Suppressor macrophage treated with lipopolysaccharide for 4 hours (primary cell): ENCODE measurements at places on chromosomes 2 and 18.

DNA sequence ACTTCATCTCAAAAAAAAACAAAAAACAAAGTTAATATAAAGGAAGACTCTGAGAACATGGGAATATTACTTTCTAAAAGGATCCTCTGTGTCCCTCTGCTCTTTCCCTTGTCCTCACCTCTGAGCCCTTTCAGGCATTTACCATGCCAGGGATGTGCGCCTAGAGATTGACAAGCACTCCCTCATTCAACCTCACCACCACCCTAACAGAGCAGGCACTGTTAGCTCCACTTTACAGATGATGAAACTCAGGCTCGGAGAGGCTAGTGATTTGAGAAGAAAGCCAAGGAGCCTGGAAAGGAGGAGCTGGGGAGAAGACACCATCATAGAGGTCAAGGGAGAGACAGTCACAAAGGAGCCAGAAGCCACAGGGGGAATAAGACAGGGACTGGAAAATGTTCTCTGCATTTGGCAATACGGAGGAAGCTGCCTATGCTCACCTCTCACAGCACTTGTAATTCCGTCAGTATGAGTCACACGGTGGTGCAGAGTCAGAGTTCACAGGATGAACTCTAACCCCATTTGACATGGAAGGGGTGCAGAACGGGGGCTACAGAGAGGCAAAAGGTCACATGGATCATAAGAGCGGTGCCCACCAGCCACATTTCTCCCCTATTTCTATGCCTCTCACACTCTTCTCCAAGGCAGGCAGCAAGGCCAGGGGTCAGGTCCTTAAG is 101.8 kb upstream of the NFU1 start:
- DNase-seq: peak; percentile 20

DNA sequence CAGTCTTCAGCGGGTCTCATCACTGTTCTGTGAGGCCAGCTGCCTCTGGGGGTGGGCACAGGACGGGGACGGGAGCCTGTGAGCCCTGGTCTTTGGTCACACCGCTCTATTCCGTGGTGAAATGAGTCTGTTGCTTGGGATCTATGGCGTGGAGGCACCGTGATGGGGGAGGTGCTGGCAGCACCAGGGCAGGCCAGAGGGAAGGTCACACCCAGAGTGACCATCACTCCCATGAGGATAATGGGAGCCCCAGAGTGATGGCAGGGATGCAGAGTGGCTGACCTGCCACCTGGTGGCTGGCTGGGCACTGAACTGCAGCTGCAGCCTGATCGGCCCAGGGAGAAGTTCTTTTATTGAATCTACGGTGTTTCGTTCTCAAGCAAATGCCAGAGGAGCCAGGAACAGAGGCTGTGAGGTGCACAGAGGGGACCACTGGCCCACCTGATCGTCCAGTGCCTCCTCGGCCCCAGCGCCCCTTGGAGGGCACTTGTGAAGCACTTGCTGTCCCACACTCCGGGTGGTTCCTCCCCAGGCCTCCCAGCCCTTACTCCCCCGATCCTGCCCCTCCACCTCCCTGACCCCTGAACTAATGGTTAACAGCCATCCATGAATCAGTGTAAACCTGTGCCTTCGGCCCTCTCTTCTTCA is 17.9 kb downstream of the KCNIP3 start:
- peak; percentile 16 for DNase-seq

GRCh38 chr2:226159875-226160479 is 639.6 kb downstream of the IRS1 start:
- no peak for DNase-seq

DNA sequence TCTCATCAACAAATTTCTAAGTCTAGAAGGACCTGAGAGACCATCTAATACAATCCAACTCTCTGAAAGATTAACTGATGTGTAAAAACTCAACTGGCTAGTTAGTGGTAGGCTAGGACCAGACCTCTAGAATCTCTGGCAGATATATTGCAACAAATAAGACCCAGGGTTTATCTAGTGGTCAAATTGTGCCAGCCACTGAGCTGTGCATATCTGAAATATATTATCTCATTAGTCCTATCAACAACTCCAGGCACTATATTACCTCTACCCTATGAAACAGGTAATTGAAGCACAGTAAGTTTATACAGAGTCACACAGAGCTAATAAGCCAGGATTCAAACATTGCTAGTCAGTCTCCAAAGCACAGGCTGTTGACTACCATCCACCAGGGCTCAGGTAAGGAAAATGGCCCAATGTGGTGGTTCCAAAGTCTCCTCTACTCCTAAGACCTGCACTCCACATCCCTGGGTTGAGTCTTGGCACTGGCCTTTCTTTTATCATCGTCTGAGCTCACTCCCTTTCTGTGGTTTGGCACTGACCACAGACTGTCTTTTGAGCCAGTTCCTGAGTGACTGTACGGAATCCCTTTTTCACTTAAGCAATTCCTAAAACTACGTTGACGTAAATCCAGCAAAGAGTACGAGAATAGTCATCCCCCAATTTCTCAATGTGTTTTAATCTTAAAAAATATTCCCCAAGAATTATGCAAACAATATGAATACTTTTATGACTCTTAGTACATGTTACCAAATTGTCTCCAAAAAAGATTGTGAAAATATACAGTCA is 11.9 kb upstream of the PID1 start:
- DNase-seq: peak; percentile 97

- no peak for DNase-seq
Observed at GRCh38 chr2:85915606-85916303, 27.0 kb upstream of the ST3GAL5 start.

DNA sequence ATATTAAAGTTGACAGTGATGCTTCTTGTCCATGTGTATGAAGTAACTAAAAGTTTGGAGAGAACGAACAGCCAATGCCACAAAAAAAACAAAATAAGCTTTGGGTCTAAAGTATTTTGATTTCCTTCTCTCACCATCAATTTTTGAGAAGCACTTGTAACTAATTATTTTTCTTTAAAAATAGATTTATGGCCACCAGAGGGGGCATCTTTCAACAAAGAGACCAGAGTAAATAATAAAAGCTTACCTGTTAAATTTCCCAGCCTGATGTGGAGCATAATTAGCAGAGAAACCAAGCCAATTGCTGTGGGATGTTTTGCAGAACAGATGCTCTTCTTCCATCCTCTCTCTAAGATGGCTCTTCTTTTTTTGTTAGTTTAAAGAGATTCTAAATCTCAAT is 29.0 kb downstream of the LINC00305 start:
- no peak for DNase-seq

GRCh38 chr2:177207101-177207500 is 5.5 kb upstream of the HNRNPA3 start:
- DNase-seq: no peak

- DNase-seq: no peak
Observed at GRCh38 chr2:48251437-48252148, 278.4 kb upstream of the STON1 start.

GRCh38 chr2:173175222-173175621 is 99.6 kb downstream of the MAP3K20 start:
- DNase-seq: no peak

DNA sequence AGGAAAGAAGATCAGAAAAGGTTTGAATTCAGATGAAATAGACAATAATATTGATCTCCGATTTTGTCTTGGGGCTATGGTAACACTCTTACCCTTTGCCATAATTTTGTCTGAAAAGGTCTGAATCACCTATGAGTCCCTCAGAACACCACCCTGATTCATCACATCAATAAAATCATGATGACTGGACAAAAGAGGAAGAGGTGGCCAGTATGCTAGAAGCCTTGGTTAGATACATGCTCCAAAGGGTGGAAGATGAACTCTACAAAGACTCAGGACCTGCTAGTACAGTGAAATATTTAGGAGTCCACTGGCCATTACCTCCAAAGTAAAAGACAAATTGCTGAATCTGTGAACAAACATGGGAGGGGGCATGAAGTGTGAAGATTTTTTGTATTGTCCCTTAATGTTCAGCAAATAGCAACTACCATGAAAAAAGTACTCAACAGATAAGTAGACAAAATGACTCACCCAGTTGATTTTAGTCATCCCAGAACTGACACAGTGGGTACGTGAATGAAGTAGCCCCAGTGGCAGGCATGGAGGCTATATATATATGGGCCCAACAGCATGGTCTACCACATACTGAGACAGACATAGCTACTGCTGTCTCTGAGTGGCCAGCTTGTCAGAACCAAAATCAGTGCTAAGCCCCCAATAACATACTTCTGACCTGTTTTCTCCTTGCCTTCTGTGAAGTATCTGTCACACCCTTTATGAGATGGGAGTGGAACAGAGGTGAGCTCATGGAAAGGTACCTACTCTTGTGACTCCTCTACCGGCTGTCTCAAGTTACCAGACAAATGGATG is 36.5 kb upstream of the GLS start:
- DNase-seq: peak; percentile 35

GRCh38 chr2:45168711-45169338 is 159.6 kb upstream of the SIX2 start:
- DNase-seq: no peak

- no peak for DNase-seq
Observed at GRCh38 chr2:226338825-226339224, 460.8 kb downstream of the IRS1 start.

GRCh38 chr2:111221701-111222100 is 101.0 kb downstream of the BCL2L11 start:
- no peak for DNase-seq

GRCh38 chr2:122737429-122738077 is 982.1 kb downstream of the TSN start:
- DNase-seq: peak; percentile 21

DNA sequence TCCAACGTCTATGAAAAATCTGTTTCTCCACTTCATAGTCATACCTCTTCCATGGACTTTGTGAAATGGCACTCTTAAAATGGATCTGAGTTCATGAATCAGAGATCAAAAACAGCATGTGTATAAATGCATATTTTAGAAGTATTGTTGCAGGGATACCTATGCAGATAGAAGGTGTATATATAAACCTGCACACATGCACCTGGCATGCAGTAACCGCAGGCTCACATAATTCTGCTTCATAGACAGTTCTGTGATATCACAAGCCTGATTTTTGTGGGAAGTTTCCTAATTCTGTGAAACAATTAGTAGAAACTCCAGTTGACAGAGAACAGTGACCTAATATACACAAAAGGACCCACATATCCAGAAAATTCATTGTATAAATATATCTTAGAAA is 421.7 kb downstream of the TGIF1 start:
- DNase-seq: no peak

DNA sequence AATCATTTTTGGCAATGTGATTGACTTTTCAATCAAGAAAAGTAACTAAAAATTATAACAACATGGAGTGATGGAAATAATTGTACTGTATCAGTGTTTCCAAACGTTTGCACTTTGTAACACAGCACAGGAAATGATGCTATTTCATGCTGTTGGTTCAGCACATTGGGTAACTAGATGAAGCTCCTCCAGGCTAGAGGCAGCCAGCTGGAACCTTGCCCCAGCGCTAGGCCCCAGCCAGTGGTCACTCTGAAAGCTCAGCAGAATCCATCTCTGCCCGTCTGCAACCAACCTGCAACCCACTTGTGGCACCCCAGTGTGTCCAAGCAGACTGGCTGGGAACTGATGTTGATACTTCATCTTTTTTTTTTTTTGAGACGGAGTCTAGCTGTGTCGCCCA is 15.3 kb downstream of the UNC50 start:
- peak; percentile 21 for DNase-seq

DNA sequence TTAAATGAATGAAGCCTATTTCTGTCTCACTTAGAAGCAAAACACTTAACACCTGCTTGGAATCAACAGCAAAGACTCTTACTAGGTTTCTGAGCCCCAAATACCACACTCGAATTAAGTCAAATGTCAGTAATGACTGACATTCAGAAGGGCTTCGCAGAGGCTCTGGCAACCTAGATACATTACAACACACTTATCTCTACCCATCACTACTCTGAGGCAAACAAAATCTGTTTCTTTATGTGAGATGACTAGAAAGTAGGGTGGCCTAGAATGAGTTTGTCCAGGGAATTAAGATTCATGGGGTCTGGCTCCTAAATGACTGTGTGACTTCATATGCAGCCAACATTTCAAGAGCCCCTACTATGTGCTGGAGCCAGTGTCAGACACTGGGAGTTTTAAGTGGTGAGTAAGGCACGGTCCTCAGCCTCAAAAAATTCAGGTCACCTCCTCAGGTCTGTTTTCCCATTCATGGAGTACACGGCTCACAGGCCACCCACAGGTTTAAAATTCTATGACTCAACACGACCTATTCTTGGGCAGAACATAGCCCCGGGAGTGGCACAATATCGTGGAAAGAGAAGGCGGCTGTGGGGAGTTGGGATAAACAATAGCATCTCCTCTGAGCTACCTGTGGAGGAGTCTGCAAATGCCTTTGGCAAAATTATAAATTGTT is 150.3 kb upstream of the ZFP36L2 start:
- DNase-seq: no peak

DNA sequence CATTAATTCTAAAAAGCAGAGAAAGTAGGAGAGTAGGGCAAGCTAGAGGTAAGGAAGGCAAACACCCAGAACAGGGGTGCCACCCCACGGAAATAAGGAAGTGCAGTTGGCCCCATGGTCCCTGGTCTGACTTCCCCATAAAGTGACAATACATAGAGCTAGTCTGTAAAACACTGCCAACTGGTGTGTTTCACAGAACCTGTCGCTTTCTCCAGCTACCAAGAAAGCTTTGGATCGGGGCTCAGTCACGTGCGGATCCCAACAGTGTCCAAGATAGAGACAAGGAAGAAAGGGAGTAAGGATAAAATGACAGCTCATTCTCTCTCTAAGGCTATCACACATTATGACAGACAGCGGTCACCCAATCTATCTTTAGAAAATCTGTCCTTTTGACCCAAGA is 36.4 kb downstream of the TBC1D8 start:
- DNase-seq: peak; percentile 61

GRCh38 chr2:194730266-194730665 is 926.8 kb upstream of the SLC39A10 start:
- no peak for DNase-seq

DNA sequence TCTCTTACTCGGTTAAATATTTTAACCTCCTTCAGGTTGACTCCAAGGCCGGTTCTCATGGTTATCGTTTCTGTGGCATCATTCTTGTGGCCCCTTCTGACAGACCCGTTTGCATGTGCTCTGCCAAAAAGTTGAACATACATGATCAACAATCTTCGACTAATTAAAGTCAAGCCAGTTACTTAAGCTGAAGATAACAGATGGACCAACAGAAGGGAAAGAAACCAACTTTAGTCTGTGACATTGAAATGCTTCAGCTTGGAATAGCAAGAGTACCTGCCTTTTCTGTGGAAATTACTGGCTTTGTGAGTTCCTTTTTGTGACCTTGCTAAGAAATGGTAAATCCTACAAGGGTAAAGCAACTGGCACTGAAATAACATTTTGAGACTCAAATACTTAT is 1429.1 kb downstream of the LRP1B start:
- DNase-seq: no peak

GRCh38 chr2:219968685-219969345 is 341.4 kb downstream of the SLC4A3 start:
- DNase-seq: no peak

DNA sequence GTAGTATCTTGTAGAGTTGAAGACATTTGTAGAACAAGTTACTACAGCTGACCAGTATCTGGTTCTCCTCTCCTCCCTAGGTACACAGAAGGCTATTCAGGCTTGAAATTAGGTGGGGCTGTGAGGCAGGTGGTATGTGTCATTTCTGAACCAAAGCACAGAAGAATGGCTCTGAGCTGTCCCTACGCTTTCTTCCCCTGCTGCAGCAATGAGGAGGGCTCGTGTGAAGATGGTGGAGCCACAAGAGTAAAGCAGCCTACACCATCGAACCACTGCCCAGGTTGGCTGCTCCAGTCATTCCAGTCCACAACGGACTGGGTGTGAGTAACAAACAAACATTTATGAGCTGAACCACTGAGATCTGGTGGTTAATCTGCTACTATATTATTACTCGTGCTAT is 148.9 kb downstream of the DTNB start:
- no peak for DNase-seq
